Astrocyte of the hippocampus (primary cell): ENCODE measurements at places on chromosomes 4 and X.
A peak's percentile ranks its signal among the peaks of the same experiment; 100 is the strongest.

- DNase-seq: peak; percentile 82
Measured at GRCh38 chr4:84498935-84499623, at the start of gene NKX6-1. NKX6-1 (minus strand) TSS chr4:84499292; CDS start chr4:84498228, 1,064 bp downstream.

DNA sequence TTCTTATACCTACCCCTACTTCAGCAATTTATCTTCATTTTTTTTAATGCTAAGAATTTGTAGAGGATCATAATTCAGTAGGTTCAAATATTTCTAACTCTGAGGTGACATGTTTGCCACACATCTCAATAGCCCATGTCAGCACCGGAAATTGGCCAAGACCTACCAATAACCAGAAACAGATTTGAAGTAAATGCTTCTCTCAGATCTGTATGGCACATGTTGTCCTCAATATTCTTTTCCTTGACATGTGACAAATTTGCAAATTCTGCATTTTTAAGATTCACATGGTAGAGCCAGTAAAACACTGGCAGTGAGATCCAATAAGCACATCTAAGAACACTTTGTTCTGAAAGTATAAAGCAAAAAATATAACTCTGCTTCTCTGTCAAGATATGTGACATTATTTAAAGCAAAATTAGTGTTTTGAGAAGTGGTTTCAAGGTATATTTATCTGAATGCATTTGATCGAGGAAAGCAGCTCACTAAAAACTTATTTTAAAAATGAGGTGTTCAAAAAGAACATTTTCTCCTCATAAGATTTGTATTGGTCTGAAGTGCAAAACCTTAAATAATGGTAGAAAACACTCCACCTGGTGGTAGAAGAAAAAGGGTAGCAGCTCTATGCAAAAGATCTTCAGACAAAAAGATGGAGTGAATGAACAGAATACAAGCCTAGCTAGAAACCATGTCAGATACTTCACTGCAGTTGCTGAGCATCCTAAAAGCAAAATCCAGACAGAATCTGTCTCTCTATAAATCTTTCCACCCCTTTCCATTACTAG, 513.8 kb upstream of the FAM241A start:
- DNase-seq: peak; percentile 47

- DNase-seq: no peak
Measured at GRCh38 chr4:13694256-13694655, 66.7 kb upstream of the BOD1L1 start.

- DNase-seq: peak; percentile 81
Measured at GRCh38 chr4:89737888-89738287, 99.1 kb downstream of the SNCA start.

- DNase-seq: no peak
Measured at GRCh38 chr4:107391630-107392028, 328.4 kb downstream of the PAPSS1 start.

DNA sequence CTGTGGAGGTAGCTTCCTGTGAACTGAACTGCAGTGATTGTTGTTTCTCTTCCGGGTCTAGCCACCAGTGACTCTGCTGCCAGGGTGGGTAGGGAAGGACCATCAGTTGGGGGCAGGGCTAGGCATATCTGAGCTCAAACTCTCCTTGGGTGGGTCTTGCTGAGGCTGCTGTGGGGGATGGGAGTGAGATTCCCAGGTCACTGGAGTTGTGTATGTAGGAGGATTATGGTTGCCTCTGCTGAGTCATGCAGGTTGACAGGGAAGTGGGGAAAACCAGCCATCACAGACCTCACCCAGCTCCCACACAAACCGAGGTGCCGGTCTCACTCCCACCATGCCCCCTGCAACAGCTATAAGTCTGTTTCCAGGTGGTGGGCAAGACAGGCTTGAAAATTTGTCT, 1937.8 kb downstream of the PCDH7 start:
- DNase-seq: no peak

DNA sequence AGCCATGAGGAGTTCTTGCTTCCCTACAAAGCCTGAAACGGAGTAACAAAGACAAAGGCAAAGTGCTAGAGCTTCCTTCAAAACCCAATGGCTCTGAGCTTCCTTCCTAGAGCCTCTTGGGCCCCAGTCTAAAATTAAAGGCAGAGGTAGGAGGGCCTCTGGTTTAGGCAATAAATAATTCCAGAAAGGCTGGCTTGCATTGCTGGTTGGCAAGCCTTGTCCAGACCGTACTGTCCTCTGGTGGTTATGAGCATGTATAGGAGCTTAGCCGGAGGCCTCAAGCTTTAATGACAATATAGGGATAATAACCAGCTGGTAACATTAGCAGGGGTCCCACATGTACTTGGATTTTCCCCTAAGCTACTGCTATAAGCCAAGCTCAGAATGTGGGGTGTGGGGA, 237.3 kb downstream of the AR start:
- DNase-seq: no peak

DNA sequence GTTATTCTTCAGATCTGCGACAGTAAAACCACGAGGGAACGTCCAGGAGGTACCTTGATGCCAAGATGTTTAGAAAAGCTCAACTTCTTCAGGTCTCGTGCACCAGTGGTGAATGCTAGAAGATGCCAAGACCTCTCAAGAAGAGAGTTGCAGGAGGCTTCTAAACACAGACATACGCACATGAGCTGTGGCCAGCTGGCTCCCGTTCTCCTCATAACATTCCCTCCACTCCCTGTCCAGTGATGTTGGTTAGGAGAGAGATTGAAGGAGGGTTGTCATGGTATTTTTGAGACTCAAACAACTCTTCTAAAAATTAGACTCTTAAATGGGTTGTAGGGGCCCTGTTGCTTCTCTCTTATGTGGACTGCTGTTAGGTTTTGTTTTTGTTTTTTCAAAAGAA, 184.3 kb downstream of the QDPR start:
- no peak for DNase-seq

DNA sequence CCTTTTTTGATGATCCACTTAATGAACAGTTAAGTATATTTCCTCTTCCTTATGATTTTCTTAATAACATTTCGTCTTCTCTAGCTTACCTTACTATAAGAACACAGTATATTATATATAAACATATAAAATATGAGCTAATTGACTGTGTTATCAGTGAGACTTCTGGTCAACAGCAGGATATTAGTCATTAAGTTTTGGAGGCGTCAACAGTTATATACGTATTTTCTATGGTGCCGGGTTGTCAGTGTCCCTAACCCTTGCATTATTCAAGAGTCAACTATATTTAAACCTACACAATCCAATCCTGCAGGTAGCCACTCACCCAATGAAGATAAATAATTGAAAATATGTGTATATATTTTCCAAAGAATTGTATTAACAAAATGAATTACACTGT, 88.0 kb downstream of the NR3C2 start:
- no peak for DNase-seq

- DNase-seq: no peak
Measured at GRCh38 chrX:51759055-51759839, 16.0 kb downstream of the GSPT2 start.

DNA sequence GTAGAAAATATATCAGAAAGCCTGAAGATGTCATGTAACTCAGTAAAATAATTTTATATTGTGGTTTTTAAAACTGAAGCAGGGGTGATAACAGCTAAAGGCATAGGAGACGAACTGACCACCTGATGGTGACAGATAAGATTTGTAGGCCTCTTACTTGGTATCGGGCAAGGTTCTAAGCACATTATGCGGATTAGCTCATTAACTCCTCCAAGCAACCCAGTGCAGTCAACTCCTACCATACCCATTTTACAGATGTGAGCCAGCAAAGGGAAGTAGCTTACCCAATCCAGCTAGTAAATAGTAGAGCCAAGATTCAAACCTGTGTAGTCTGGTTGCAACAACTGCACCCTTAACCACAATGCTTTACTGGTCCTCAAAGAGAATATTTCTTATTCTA, 62.1 kb downstream of the CC2D2A start:
- DNase-seq: no peak

DNA sequence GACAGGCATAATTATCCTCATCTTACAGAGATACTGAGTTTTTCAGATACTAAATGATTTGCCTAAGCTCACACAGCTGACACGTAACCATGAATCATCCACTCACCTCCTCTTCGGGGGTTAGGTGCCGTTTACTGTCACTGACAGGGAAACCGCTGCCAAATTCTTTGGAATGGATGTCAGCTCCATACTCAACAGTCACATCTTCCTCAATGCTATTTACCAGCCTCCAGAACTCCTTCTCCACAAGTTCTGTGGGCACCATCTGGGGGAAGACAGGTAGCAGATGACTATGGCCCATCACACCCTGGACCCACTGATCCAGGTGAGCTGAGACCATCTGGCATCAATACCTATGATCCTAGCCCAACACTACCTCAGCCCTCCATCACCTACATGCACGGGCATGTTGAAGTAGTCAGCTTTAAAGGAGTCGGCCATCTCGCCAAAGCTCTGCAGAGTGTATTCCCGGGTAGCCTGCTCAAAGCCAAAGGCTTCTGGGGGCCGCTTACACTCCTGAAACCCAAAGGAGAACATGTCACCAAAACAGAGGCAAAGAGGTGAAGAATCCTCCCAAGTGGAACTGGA, 13.5 kb downstream of the KDM5C start:
- no peak for DNase-seq

DNA sequence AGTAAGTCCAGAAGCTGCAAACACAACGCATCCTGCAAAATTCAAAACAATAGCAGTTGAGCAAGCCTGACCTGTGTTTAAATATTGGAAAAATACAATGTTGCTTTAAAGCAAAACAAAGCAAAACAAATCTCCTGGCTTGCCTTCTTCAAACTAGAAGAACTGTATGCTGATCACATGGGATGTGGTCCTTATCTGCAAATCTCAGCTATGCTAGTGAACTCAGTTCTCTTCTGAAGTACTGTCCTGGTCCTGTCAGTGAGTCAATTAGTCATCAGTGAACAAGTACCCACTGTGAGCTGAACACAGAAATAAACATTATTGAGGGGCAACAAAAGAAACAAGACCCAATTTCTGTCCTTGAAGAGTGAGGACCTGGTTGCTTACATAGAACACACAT, 522.5 kb downstream of the SMARCA1 start:
- DNase-seq: no peak

GRCh38 chr4:15253349-15253748, 174.5 kb upstream of the C1QTNF7 start:
- DNase-seq: no peak

GRCh38 chrX:8273451-8273895, 102.4 kb upstream of the VCX2 start:
- peak; percentile 65 for DNase-seq

GRCh38 chr4:123034023-123034422, 111.6 kb upstream of the NUDT6 start:
- no peak for DNase-seq

GRCh38 chr4:39931441-39931901, 46.2 kb downstream of the PDS5A start:
- no peak for DNase-seq

DNA sequence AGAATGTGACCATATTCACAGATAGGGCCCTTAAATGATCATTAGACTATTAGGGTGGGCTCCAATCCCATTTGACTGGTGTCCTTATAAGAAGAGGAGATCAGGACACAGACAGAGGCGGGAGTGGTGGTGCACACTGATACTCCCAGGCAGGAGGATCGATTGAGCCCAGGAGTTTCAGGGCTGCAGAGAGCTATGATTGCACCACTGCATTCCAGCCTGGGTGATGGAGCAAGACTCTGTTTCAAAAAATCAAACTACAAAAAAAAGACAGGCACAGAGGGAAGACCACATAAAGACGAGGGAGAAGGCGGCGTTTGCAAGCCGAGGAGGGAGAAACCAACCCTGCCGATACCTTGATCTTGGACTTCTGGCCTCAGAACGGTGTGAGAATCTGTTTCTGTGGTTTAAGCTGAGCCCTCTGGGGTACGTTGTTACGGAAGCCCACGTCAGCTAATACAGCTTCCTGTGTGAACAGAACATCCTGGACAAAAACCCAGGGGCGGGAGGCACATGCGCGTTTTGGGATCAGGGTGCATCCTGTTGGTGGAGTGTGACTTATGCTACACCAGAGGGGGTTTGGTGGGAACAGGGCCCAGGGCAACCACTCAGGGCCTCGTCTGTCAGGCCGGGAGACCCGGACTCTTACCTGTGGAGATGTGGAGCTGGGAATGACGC, 211.8 kb upstream of the PSAPL1 start:
- no peak for DNase-seq

- DNase-seq: peak; percentile 38
Measured at GRCh38 chrX:140190441-140191108, 225.3 kb upstream of the CXorf66 start.

DNA sequence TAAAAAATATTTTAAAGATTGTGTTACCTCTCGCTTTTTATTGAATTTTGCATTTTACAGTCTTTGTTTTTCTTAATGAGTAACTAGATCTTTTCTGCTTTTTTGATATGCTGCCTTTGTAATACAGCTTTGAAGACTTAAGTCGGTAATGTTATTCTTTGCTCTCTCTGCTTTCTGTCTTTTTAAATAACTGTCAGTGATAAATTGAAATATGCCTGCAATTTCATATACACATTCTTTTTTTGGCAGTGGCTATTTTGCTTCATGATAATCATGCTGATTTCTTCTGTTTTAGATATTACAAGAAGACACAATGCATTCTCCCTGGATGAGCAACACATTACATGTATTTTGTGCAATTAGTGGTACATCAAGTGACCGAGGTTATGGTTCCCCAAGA, 42.0 kb upstream of the IL13RA1 start:
- DNase-seq: no peak

DNA sequence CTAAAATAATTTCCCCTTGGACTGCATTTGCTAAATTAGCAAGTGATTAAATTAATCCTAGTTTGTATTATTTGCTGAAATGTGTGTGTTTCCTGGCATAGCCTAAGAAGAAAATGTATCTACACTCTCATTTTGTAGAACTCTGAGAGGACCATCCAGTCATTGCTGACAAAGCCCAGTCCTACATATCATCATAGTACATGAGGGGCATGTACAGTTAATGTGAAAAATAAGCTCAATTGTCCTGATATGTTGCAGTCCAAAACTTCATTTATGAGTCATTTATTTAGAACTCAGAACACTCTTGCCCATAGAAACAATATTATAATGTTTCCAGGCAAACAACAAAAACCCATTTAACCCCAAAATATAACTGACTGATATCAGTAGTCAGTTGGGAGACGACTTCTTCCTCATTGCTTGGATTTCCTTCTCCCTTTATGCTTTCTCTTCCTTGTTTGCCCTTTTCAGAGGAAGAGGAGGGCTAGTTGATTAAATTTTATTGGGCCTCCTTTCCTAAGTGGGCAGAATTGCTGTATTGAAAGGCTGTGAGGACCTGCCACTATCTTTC, 26.9 kb upstream of the BBS12 start:
- no peak for DNase-seq

DNA sequence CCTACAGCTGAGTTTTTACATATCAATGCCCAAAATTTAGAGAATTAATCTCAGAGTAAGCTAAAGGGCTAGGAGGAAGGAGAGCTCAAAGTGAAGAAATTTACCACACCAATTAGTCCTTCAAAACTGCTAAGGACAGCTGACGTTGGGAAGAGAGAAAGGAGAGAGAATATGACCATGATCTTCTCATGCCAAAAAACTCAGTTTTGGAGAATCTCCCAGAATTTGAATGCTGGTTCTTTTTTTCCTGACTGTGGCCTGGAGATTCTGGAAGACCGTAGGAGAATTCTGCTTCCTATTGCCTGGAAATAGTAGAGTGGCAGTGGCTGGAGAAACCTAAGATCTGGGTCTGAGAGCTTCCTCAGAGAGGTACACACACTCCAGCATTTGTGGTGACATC, 834.4 kb upstream of the SLIT2 start:
- DNase-seq: no peak
